ENCODE measurements at places on chromosomes 12 and 14.

DNA sequence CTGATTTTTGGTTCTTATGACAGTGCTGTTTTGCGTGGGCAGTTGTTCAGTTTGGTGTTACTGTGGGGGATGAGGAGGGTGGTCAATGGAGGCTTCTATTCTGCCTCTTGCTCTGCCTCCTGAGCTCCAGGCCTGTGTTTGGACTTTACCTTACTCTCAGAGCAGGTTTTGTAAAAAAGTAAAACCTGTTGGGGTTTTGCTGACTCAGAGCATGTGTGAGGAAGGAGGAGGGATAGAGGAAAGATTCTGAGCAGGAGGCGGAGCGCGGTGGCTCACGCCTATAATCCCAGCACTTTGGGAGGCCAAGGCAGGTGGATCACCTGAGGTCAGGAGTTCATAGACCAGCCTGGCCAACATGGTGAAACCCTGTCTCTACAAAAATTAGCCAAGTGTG, 6.7 kb downstream of the A2ML1 start:
- no peak for DNase-seq

DNA sequence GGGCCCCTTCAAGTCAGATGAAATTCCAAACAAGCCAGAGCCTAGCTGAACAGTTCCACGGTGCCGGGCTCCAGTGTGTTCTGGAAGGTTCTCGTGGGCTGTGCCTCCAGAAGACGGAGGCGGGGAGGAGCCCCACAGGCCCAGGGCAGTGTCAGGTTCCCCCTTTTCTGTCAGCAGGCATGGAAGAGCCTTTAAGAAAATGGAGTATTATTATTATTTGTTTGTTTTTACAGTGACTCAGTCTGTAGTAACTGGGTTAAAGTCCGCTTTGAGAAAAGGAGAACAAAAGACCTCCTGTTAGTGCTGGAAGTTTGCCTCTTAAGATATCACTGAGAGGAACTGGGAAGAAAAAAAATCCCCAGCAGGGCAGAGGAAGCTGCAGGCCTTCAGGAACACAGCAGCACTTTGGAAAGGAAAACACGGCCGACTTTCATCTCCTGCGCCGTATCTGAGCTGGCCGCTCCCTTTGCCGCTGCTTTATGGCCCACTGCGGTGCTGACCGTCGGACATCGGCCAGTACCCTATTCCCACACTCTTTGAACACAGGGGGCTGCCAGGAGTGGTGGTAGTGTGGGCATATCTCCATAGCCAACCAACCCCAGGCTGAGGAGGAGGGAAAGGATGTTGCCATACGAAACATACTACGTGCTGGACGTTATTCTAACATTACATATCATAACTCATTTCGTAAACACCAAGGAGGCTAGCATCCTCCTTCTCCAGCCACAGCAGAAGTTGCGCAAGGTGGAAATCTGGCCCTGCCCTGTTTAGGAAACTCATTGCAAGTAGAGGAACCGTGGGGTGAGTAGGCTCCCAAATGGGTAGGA, 194.0 kb downstream of the ZFP36L1 start:
- DNase-seq: peak; percentile 63

- DNase-seq: peak; percentile 28
Observed at GRCh38 chr14:85483037-85483436, 46.9 kb upstream of the FLRT2 start.

GRCh38 chr12:125079648-125080645, 14.7 kb downstream of the AACS start:
- no peak for DNase-seq

DNA sequence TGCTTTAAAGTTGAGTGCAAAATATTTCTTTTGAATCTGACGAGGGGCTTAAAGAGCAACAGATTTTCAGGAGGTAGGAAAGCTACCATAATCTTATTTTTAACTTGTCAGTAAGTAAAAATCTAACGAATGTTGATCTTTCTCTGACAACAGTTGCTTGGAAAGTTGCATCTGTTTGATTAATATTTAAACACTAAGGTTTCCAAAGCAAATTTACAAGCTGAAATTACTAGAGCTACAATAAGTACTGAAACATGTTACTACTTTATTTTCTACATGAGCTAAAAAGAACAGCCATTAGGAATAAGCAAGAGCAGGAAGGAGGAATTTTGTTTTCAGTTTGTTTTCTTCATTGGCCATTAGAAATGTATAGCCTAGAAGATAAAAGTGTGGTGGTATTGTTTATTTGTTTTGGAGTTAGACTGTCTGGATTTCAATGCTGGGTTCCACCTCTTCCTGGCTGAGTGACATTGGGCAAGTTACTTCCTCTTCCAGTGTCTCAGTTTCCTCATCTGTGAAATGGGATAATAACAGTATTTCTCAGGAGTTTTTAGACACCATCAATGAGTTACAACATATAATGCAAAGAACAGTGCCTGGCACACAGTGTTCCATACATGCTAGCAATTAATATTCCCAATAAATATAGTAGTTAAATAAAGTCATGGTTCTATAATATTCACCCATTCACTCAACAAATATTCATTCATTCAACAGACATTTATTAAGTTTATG, 87.9 kb upstream of the FLRT2 start:
- DNase-seq: no peak

DNA sequence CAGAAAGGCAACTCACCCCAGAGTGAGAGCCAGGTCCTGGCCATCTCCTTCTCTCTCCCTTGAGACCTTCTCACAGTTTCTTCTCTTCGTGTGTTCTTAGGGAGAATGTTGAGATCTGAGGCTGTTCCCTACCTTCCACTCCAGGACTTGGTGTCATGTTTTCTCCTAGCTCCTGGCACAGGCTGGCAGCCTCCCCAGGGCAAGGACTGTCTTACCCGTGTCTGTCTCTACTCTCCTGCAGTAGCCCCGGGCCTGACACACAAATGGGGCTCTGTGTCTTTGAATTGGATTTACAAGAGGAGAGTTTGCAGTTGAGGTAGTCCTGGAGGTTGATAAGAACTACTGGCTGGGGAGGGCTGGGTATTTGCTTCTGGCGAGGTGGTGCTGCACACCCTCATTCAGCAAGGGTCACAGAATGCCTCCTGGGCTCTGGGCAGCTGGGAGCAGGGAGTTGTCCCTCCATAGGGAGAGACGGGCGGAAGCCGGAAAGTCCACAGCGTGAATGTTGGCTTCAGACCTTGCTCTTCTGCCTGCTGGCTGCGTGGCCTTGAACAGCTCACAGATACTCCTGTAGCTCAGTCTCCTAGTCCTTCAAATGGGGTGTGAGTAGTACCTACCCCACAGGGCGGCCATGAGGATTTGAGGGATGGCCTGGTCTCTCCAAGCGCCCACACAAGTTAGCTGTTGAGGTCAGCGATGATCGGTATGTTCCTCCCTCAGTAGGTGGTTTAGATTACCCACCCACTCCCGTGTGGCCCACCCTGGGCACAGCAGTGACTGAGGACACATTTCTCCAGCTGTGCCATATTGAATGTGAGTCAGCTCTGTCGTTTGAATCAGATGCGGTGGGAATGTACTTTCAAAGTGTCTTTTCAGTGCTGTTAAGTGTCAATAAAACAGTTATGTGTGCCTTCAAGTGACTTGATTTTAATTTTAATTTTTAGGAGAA, 10.2 kb downstream of the EP400 start:
- no peak for DNase-seq

DNA sequence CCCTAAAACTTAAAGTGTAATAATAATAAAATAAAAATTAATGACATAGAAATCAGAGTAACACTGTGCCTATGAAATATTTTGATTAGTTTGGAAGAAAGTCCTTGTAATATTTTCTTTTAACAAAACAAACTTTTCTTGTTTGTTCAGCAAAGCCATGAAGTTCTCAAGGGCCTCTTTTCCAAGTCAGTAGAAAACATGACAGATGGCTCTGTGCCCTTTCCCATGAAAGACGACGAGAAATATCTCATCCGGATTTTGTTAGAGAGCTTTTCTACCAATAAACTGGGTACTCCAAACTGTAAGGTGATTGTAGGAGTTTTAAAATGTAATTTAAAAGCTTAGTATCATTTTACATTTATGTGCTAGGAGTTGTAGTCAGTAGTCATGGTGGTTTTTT, 54.5 kb upstream of the ASPG start:
- DNase-seq: no peak
